ENCODE measurements at places on chromosomes 2 and 18.

DNA sequence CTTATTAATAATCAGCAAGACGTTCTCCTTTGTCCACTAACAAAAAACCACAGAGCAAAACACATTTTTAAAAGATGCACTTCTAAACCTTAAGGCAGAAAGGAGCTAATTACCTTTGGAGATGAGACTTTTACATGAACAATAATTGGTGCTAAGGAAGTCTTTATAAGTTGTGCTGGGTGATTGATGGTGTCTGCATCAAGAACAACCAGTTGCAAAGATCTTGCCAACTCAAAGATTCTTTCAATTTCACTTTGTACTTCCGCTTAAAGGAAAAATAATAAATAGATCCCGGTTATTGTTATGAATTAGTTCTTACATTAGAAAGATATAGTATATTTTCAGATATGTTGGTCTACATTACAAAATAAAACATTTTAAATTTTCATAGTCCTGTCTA lies 26.9 kb upstream of the ARL5A start:
- no peak for DNase-seq

- DNase-seq, result no peak
Observed at GRCh38 chr18:29218091-29218490, 1041.2 kb upstream of the CDH2 start.

GRCh38 chr2:191174442-191174841 lies 23.6 kb upstream of the STAT4 start:
- no peak for DNase-seq

- DNase-seq, result no peak
Observed at GRCh38 chr2:32258242-32258641, 6.4 kb downstream of the NLRC4 start.

GRCh38 chr18:47264308-47264700 lies 12.8 kb upstream of the SKOR2 start:
- no peak for DNase-seq

- no peak for DNase-seq
Observed at GRCh38 chr18:22525313-22525712, 107.6 kb upstream of the CTAGE1 start.

GRCh38 chr18:23391156-23391555 lies 61.9 kb upstream of the RIOK3 start:
- no peak for DNase-seq

- no peak for DNase-seq
Observed at GRCh38 chr2:205483095-205483494, 199.2 kb upstream of the NRP2 start.

- DNase-seq, result no peak
Observed at GRCh38 chr18:79792988-79793355, 4.8 kb upstream of the KCNG2 start.

DNA sequence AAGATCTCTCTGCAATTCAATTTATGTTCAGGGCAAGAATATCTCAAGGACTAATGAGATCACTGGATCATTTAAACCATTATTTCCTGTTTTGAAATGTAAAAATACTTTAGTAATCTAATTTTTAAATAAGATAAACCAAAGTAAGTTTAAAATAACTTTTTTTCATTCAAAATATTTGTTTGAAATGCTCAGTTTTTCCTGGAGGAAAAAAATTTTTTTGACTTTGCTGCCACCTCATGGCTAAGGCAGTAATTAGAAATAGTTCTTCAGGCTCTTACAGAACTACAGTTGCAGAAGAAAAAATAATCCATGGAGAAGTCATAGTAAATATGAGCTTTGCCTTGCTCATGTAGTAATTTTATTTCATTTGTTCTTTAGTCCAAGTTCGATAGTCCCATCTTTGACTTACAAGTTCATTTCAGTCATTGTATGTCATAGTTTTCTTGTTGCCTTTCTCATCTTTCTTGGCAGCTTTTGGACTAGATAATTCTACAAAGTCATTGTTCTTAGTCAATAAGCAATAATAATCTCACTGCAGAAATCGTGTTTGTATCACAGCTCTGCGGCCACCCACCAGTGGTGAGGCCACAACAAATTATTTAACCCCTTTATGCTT lies 127.4 kb downstream of the DPP4 start:
- DNase-seq, result no peak

DNA sequence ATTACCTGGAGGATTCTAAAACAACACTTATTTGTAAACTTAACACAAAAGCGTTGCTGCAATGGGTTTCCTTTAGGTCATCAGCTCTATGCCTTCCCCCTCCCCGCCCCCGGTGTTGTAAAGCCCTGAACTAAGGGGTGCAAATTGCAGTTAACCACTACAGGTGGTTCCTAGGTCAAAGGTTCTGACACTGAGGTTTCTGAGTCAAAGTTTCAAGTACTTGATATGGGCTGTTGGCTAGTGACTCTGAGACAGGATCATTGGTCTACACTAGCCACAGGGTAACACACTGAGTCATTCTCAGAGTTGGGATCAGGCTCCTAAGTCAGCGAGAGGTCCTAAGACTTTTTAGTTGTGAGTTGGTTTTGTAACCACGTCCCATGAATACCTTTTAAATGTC lies 15.4 kb downstream of the IL1B start:
- DNase-seq, result no peak

DNA sequence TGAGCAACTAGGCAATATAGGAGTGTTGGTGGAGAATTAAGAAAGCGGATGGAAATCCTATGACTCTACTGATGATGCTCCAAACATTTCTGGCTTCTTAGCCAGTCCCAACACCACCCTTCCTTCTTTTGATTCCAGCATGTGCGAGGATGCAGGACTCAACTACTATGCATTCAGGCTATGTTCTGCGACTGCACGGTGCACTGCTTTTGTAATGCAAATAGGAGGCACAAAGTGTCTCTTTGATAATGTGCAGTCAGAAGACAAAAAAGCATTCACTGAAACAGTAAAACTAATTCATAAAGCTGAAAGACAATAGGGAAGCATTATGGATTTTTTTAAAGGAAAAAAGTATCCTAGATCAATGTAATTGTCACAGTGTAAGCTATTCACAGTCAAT lies 106.7 kb downstream of the MEIS1 start:
- no peak for DNase-seq

- no peak for DNase-seq
Observed at GRCh38 chr18:2896990-2897389, 50.2 kb downstream of the EMILIN2 start.

- DNase-seq, result no peak
Observed at GRCh38 chr2:10005461-10006235, 37.7 kb upstream of the KLF11 start.

Measured in pulmonary artery endothelial cell (primary cell).